ENCODE measurements at places on chromosomes 4 and X.

DNA sequence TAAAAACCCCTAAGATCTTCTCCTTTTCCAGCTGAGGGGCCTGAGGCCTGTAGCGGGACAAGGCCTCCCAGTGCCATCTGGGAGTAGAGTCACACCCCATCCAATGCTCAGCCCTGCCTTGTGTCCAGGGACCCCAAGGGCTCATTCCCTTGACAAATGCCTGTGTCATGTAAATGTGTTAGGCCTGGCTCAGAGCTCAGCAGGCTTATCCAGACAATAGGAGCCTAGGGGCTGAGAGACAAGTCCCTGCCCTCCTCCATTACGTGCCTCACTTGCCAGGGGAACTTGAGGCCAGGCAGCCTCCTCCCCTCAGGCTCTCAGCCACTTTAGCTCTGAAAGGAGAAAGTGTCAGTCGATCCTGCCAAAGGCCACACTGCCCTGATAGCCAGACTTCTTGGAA is 166.8 kb upstream of the MAMLD1 start:
- DNase-seq: no peak

DNA sequence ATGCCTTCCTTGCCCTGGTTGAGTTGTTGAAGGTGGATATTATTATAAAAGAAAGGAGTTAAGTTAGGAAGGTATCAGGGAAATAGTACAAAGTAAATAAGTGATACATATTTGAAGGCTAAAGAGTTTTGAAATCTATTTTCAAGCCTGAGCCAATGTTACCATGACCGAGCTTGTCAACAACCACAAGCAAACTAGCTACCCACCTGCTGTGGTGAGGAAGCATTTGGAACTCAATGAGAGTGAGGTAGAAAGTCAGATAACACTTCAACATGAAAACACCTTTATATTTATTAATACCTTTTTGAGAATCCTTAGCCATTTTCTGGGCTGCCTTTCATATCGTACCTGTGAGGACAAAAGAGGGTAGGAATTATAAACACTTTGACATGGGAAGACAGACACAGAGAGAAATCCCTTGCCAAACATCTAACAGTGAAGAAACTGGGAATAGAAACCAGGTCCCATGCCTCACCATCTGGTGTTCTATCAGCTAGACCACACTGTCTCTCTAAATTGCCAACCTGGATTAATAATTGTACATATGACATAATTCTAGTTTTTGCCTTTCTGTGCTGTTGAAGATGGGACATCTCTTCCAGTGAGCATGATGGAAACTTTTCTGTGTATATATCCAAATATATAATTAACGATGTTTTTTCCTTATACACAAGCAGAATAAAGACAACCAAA is 606.4 kb upstream of the NR3C2 start:
- no peak for DNase-seq

- DNase-seq: no peak
Observed at GRCh38 chrX:63754136-63754859, 30.7 kb downstream of the ARHGEF9 start.

DNA sequence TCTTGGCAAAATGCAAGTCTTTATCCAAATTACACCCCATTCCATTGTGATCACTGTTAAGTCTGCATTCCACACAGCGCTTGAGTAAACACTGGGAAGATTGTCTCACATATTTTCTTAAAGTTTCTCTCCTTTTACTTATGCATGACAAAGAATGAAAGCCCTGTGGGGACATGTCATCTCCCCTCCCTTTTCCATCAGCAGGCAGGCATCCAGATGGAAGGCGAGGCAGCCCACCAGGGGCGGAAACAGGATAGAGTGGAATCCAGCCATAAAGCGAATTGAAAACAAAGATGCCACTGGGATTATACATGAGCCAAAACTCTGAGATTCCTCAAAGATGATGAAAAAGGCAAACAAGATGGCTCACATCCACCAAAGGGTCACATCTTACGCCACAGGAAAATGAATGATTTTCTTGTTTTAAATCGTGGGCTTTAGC is 78.2 kb downstream of the AFAP1 start:
- no peak for DNase-seq

DNA sequence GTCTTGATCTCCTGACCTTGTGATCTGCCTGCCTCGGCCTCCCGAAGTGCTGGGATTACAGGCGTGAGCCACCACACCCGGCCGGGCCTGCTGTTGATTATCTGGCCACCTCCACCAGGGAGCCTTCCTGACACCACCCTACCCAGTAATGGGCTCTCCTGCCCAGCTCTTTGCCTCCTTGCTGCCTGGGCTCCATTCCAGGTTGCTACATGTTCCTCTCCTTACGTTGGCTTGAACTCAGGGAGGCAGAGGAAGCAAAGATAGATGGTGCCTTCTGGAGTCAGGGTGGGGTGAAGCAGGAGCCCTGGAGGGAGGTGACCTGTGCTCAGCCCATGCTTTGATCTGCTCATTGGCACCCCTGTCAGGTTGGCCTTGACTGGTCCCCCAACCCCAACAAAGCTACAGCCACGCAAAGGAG is 26.3 kb downstream of the FLNA start:
- DNase-seq: no peak

DNA sequence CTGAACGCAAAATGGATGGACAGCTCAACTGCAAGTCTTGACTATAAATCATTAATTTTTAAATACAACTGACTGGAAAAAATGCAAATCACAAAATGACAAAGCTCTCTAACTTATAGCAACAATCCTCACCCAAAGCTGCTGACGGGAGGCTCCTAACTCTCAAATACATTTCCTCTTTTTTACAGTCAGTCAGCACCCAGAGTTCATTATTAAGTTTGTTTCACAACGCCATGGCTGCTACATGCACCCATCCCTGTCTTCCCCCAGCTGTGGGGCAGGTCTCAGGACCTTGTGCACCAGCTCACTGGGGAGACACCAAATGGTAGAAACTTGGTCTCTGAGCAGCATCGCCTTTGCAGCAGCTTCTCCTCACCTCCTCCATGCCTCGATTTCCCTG is 97.6 kb downstream of the SLC34A2 start:
- DNase-seq: no peak

DNA sequence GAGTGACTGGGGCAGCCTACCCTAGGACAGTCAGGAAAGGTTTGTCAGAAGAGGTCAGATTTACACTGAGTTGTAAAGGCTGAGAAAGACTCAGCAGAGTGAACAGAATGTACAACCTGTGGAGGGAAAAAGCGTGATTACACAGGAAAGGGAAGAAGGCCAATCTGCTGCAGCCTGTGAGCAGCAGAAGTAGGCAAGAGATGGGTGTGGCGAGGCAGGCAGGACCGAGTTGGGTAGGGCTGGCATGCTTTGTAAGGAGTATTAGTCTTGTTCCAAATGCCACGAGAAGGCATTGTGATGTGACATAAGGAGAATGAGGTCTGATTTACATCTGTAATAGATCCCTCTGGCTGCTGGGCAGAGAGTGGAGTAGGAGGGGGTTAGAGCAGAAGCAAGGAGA is 12.6 kb downstream of the SGMS2 start:
- no peak for DNase-seq

DNA sequence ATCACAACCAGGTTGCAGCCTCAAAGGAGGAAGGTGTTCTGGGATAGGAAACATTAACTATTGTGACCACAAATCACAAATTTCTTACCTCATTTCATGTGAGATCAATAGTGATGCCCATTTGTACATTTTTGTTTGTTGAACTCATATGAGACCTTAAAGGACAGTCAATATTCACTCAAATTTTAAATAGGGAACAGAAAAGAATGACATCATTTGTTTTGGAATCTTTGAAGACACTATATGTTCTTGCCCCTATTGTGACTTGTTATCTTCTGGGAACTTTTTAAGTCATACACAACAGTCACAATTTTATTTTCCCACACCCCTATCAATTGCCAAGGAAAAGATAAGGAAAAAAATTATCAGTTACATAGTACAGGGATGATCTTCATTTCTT is 346.5 kb downstream of the ARAP2 start:
- DNase-seq: no peak

- DNase-seq: no peak
Observed at GRCh38 chr4:173498023-173498422, 32.0 kb downstream of the HAND2 start.

GRCh38 chr4:7642741-7643458 is 208.2 kb upstream of the PSAPL1 start:
- no peak for DNase-seq

- no peak for DNase-seq
Observed at GRCh38 chr4:182240161-182241130, 2.8 kb upstream of the TENM3 start.

GRCh38 chr4:129384974-129385373 is 289.0 kb downstream of the C4orf33 start:
- no peak for DNase-seq

- peak; percentile 43 for DNase-seq
Observed at GRCh38 chrX:14051416-14051815, 21.7 kb upstream of the GEMIN8 start.

DNA sequence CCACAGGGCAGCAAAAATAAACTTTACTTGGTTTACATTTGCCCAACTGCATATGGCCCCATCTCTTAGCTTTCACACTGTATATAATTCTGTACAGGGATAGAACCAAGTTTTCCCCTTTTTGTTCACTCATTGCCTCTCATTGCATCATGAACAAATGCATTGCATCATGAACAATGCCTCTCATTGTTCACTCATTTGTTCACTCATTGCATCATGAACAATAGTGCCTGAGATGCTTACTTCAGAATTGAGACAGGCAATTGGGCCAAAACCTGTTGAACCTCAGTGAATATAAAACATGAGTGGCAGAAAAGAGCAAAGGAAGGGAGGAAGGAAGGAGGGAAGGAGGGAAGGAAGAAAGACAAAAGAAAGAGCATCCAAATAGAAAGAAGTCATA is 98.2 kb downstream of the SOWAHB start:
- DNase-seq: no peak

GRCh38 chrX:10085223-10085622 is 71.6 kb upstream of the CLCN4 start:
- no peak for DNase-seq

DNA sequence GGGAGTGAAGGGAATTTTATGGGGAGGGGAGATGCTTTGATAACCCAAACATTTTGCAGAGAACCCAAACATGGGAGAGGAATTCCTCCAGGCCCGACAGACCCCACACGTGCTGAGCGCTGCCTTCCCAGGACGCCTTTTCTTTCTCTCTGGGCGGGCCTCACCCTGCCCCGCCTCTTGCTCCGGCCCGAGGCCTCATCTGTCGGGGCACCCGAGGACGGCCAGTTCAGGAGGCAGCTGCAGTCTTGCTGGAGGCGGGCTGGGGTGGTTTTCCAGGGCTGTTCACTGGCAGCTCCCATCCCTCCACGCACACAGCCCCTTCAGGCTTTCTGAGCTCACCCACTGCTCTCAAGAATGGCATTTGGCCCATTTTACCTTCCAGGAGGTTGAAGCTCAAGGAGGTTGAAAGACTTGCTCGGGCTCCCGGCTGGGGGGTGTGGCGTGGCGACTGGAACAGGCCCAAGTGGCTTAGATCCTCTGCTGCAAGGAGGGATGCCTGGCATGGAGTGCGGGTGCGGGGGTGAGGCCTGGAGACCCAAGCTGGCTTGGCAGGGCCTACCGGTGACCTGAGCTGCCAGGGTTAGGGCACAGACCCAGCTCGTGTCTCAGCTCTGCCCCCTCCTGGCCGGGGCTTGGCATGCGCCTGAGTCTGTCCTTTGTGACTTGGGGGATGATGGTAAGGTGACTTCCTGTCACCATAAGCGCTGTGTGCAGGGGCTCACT is 99.2 kb downstream of the PSAPL1 start:
- DNase-seq: peak; percentile 45

GRCh38 chr4:77481856-77482255 is 123.8 kb upstream of the CXCL13 start:
- no peak for DNase-seq

DNA sequence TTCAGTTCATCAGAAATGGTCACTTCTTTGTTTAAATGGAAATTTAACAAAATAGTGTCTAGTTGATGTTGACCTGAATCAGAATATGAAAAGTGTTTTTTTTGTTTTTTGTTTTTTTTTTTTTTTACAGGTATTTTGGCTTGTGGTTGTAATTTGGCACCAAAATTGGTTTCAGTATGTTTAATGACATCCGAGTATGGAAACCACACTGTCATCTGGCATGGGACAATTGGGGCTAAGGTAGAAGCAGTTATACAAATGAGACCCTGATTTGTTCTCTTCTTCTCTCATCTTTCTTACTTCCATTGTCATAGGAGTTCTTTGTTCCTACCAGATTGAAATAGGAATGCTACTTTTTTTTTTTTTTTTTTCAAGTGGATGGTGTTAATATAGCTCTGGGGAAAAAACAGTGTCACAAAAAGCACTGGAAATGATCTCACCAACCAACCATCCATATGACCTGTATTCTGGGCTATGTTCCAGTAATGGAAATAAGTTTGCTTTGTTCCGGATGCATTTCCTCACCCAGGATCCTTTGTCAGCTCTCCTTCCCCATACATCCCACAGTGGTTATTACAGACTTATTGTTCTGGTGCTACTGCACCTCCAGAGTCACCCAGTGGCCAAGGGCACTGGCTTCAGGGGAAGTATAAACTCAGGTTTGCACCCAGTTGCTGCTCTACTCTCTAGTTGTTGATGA is 95.8 kb downstream of the ATXN3L start:
- no peak for DNase-seq

- DNase-seq: no peak
Observed at GRCh38 chrX:80576806-80577533, 156.7 kb downstream of the TENT5D start.

- DNase-seq: peak; percentile 44
Observed at GRCh38 chrX:118823263-118824172, at the start of gene ZCCHC12. ZCCHC12 (plus strand) TSS chrX:118823824; CDS start chrX:118825245, 1,421 bp downstream.

GRCh38 chr4:89562746-89563145 is 255.1 kb upstream of the GPRIN3 start:
- no peak for DNase-seq

GRCh38 chr4:48361012-48361400 is 19.7 kb downstream of the SLAIN2 start:
- DNase-seq: no peak

GRCh38 chr4:57044996-57045395 is 65.2 kb downstream of the IGFBP7 start:
- DNase-seq: no peak

GRCh38 chr4:74189331-74190043 is 31.6 kb downstream of the MTHFD2L start:
- no peak for DNase-seq

- no peak for DNase-seq
Observed at GRCh38 chrX:49198540-49199314, 1.3 kb downstream of the SYP start.

GRCh38 chr4:79865201-79865597 is 207.8 kb downstream of the ANTXR2 start:
- no peak for DNase-seq

- no peak for DNase-seq
Observed at GRCh38 chr4:125481334-125482045, 166.7 kb downstream of the FAT4 start.

GRCh38 chr4:153507310-153508073 is 41.3 kb downstream of the TMEM131L start:
- no peak for DNase-seq
